ENCODE measurements at places on chromosomes 11 and 22.
A peak's percentile ranks its signal among the peaks of the same experiment; 100 is the strongest.

GRCh38 chr11:31761636-31762035 is 49.5 kb downstream of the PAX6 start:
- DNase-seq = no peak

GRCh38 chr22:25497716-25498115 is 66.8 kb upstream of the GRK3 start:
- DNase-seq = no peak

- no peak for DNase-seq
Measured at GRCh38 chr11:91686700-91687099, 537.9 kb upstream of the FAT3 start.

DNA sequence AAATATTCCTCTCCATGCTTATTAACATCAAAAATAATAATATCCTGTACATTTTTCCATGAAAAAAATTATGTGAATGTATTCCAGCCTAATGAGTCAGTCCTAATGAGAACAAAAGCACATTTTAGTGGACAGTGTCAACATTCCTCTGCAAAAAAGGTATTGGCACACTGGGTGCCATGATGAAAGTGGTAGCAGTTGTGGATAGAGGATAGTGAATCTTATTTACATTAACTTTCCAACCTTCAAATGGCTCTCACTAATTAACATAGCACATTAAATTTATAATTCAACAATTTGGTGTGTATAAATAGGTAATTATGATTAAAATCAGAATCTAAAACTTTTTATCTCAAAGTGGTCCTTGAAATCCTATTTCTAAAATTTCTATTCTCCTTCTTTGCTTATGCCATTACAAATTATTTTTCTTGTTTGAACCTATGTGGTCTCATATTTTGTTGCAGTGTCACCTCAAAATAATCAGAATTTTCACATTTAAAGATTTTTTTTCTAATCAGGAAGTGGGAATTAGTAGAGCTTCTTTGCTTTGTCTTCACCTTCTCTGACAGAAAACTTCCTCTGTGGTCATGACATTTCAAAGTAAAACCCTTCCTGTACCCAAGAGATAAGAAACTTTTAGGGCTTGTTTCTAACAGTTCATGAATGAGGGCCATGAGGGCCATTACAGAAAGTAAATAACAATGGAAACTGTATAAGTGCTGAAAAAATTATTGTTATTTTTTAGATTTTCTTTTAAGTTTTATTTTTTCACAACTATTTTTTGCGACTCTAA is 18.7 kb downstream of the SOX6 start:
- DNase-seq = no peak

GRCh38 chr11:60756307-60757032 is at the start of gene MS4A15:
Gene MS4A15, plus strand, starts transcription at chr11:60756867. Its CDS starts 6,867 bp downstream, at chr11:60763734.
- DNase-seq = no peak

GRCh38 chr22:22458896-22459588 is 49.5 kb downstream of the ZNF280B start:
- DNase-seq = no peak

DNA sequence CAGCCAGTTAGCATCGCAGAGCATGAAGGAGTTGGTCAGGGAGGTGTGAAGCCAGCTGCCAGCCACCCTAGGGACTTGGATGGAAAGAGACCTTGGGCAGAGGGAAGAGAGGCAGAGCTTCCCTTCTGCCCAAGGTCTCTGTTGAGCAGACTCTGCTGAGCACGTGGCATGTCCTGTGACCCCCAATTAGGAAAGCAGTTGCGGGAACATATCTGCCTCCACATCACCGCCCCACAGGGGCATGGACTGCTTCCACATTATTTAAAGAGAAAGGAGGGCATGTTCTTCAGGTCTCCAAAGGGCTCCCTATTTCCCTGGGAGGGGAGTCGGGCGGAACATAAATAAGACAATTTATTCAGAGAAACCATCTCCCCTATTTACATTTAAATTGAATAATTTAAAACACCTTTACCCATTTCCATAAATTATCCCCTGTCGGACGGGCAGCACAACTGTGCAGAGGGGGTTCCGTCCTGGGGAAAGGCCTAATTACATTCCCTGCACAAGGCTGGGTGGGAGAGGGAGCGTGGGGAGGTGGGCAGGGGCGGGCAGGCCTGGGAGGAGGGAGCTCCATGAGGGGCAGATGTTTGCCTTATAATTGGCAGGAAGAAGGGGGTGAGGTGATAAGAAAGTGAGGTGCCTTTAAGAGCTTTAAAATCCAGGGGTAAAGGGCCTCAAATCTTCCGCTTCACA is 88.8 kb upstream of the THY1 start:
- no peak for DNase-seq

- no peak for DNase-seq
Measured at GRCh38 chr22:19902245-19902715, 39.3 kb upstream of the COMT start.

DNA sequence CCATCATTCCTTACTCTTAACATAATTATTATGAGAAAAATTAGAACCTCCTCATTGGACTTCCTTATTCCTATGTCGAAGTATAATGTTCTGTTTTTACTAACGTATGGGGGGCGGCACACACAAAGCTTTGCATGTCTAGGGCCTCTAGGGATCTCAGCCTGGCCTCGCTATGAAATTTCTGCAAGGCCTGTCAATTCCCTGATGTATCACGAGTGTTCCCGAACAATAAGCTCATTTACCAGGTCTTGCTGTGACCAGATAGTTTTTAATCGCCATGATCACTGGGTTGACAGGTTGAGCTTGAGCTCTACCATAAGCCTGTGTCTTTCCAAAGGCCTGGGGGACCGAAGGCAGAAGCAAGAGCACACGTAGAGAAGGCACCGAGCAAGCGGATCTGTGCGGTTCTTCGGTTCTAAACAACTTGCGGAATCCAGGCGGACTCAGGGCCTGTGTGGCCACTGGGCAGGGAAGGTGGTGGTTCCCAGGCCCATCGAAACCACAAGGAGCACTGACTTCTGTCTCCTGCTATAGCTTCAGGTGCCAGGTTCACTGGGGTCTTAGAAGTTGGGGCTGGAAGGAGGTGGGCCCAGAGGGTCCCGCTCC is 10.4 kb upstream of the FXYD2 start:
- DNase-seq = no peak

DNA sequence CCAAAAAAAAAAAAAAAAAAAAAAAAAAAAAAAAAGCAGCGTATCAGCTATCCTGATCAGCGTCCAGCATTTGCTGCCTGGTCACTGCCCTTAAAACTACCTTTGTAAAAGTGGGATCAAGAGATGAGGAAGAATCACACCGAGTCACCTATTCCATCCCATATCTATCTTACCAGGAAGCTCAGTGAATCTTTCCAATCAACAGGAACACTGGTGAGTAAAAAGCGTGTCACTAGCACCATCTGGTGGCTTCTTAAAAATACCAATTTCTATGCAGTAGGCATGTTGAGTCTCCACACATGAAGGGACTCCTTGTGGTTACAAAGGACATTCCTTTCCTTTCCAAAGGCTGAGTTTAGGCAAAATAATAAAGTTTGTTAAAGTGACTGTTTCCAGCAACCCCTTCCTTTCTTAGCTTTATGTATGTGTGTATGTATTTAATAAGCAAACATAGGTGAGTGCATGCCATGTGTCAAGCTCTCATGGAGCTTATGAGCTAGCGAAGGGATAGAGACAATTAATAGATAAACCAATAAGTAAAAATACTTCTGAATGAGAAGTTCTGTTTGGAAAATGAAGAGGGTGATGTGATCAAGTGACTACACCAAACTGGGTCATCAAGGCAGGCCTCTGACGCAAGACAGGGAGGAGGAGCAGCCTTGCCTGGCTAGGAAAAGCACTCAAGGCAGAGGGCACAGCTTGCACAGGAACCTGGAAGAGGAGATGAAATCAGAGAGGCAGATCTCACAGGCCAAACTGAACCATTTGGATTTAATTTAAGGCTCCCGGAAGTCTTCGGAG is 13.9 kb upstream of the TP53AIP1 start:
- DNase-seq = no peak

DNA sequence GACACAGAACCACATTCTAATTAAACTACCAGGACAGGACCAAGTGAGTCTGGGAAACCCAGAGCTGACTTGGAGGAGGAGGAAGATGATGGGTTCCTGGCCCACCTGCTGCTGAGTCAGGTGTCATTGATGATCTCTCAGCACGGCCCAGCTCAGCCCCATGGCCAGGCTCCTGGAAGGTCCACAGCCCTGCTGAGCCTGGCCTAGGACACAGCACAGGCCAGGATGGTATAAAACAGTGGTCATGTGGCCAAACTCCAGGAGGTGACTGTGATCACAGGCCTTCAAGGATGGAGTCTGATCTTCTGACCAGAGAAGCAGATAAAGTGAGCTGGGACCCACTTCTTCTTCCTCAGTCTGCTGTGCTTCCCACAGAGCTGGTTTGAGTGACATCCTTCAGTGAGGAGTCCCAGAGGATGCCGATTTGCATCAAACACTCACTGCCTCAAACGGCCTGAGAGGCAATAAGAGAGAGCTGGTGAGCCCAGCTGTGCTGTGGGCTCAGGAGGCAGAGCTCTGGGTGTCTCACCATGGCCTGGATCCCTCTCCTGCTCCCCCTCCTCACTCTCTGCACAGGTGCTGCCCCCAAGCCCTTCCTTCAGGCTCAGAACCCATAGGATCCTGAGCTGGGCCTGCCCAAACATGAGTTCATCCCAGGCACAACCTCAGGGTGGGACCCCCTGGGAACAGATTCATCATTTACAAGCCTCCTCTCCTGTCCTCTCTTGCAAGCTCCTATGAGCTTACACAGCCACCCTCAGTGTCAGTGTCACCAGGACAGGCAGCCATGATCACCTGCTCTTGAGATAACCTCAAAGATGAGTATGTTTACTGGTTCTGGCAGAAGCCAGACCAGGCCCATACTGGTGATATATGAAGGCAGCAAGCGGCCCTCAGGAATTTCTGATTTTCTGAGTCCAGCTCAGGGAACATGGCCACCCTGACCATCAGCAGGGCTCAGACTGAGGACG is 37.7 kb upstream of the IGLL5 start:
- DNase-seq = peak; percentile 90

- DNase-seq = peak; percentile 92
Measured at GRCh38 chr11:10294290-10294953, 403 bp upstream of the SBF2 start.

DNA sequence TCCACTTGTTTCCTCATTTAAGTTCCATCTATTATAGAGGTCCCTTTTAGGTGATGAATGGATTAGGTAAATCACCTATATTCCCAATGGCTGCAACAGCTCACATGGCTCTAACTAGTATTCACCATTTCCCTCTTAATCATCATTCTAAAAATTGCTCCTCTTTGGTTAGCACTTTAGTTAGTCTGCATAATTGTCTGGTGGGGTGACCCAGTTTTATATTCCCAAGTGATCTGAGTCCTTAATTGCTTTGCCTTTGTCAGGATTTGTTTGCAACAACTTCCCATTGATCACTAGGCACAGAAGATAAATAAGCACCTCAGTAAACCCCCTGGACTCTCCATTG is 395.2 kb downstream of the RAB38 start:
- DNase-seq = no peak

GRCh38 chr11:79119491-79120284 is 321.1 kb downstream of the TENM4 start:
- DNase-seq = peak; percentile 87

GRCh38 chr11:96538104-96538503 is 148.3 kb downstream of the JRKL start:
- no peak for DNase-seq

DNA sequence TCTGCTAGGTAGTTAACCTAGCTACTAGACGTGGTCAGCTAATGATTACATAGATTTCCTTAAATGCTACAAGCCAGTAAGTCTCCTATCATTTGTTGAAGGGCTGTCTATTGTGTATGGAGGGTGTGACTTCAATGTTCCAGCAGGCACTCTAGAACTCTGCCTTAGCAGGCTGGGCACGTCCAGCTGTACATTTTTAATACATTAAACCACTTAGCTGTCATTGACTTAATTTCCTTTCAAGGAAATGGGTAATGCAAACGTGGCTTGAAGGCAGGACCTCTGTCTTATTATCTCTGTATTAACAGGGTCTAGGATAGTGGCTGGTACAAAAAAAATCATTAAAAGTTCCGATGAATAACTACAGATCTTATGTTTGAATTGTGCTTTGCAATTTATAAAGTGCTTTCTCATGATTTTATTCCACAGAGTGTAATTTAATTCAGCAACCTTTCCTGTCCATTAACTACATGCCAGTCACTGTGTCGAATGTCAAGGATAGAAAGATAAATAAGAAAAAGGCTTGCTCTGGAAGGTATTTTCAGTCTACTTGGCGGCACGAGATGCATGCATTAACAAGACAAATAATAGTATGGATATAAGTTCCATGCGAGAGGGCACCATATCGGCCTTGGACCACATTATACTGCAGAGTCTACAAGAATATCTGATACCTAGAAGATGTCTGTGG is 60.3 kb downstream of the APOL3 start:
- no peak for DNase-seq

DNA sequence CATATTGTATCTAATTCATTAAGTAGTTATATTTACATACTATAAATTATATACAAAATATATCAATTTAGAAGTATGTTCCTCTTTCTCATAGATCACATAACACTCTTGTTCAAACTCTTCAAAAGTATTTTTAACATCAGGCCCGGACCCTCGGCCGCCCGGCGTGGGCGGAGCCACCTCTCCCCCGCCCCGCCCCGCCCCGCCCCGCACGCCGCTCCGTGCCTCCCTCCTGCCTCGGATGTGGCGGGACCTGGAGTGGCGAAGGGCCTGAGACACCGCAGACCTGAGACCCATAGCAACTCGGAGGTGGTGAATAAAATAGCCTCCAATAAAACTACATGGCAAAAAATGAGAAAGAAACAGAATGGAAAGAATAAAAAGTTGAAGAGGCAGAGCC is 105.9 kb upstream of the BDNF start:
- DNase-seq = no peak

GRCh38 chr11:86219311-86220193 is 25.0 kb upstream of the EED start:
- no peak for DNase-seq

- no peak for DNase-seq
Measured at GRCh38 chr11:122822241-122822640, 16.1 kb upstream of the CRTAM start.

DNA sequence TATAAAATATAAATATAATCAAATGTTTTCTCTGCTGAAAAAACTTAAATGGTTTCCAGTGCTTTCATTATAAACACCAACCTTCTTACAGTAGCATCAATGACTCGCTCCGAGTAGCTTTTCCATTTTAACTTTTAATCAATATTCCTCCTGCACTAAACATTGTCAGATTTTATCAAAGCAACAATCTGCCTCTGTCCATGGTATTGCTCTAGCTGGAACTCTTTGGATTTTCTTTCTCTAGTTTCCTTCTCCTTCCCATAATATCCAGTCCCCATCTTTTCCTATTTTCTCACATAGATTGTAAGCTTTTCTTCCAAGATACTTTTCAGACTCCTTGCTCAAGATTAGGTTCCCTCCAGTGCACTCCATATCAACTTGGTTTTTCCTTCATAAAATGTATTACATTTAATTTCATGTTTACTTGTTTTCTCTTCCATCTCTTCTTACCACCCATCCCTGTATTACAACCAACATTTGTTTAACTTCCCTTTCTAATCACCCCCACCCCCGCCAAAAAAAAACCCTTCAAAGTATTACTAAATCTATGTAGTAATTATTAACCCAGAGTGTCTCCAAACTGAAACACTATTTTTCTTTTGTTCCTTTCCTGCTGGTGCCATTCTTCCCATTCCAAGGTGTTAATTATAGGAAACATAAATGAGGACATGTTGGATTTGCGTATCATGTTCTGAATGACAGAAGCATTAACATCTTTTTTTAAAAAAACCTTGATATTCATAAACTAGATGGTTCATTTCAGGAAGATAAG is 716.5 kb downstream of the NELL1 start:
- no peak for DNase-seq
